Activated CD8-positive, alpha-beta memory T cell treated with anti-CD3 and anti-CD28 coated beads, Interleukin-2, amount 50 U/mL, for 4 hours (primary cell): ENCODE measurements at places on chromosomes 16 and 17.
A peak's percentile ranks its signal among the peaks of the same experiment; 100 is the strongest.

DNA sequence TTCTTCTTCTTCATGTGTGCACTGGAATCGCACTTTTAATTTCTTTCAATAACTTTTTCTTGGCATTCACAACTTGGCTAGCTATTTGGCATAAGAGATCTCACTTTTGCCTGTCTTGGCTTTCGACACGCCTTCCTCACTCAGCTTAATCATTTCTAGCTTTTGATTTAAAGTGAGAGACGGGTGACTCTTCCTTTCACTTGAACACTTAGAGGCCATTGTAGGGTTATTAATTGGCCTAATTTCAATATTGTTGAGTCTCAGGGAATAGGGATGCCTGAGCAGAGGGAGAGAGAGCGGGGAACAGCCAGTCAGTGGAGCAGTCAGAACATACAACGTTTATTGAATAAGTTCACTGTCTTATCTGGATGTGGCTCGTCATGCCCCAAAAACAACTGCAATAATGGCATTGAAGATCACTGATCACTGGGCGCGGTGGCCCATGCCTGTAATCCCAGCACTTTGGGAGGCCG is 200.3 kb downstream of the SEC14L1 start:
- no peak for DNase-seq

- no peak for DNase-seq
Measured at GRCh38 chr16:25494292-25494691, 197.5 kb upstream of the HS3ST4 start.

- no peak for DNase-seq
Measured at GRCh38 chr16:82432261-82432660, 194.5 kb upstream of the CDH13 start.

DNA sequence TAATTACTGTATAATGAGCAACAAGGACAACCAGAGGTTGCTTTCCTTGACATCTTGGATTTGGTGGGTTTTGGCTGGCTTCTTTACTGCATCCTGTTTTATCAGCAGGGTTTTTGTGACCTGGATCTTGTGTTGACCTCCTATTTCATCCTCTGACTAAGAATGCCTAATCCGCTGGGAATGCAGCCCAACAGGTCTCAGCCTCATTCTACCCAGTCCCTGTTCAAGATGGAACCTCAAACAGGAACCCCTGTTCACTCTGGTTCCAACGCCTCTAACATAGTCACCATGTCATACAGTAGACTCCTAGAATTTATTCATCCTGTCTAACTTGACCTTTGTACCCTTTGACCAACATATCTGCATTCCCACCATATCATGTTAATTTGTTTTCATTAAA is 183.8 kb upstream of the SOX9 start:
- no peak for DNase-seq

- DNase-seq = peak; percentile 74
Measured at GRCh38 chr16:77212741-77213541, 13.7 kb downstream of the SYCE1L start.

DNA sequence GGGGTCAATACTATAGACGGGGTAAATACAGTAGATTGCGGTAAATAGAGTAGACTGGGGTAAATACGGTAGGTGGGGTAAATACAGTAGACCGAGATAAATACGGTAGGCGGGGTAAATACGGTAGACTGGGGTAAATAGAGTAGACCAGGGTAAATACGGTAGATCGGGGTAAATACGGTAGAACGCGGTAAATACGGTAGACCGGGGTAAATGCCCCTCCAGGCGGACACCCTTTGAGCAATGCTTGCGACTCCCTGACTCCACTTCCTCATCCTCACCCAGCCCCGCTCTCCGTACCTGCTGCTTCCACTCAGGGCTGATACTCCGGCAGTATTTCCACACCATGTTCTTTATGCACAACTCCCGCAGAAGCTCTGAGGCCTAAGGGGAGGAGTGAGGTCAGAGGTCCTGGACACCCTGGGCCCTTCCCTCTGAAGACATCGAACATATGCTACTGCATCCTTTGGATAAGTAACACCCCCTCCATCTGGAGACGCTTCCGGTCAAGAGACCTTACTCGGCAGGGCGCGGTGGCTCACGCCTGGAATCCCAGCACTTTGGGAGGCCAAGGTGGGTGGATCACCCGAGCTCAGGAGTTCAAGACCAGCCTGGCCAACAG is 13.3 kb upstream of the CRK start:
- no peak for DNase-seq

DNA sequence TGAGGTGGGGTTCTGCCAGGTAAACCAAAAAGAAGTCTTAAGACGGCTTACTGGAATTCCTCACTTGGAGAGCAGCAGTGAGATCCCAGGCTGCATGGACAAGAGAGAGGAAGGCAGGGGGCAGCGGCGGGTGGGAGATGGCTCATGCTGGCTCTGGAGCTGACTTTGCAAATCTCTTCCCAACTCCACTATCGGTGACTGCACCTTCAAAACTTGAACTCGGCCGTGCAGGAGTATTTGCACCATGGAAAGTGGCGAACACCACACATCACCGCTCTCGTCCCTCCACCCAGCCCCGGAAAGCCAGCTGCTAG is 16.7 kb downstream of the CA5A start:
- no peak for DNase-seq

- no peak for DNase-seq
Measured at GRCh38 chr17:43800736-43801135, 20.5 kb downstream of the CFAP97D1 start.

DNA sequence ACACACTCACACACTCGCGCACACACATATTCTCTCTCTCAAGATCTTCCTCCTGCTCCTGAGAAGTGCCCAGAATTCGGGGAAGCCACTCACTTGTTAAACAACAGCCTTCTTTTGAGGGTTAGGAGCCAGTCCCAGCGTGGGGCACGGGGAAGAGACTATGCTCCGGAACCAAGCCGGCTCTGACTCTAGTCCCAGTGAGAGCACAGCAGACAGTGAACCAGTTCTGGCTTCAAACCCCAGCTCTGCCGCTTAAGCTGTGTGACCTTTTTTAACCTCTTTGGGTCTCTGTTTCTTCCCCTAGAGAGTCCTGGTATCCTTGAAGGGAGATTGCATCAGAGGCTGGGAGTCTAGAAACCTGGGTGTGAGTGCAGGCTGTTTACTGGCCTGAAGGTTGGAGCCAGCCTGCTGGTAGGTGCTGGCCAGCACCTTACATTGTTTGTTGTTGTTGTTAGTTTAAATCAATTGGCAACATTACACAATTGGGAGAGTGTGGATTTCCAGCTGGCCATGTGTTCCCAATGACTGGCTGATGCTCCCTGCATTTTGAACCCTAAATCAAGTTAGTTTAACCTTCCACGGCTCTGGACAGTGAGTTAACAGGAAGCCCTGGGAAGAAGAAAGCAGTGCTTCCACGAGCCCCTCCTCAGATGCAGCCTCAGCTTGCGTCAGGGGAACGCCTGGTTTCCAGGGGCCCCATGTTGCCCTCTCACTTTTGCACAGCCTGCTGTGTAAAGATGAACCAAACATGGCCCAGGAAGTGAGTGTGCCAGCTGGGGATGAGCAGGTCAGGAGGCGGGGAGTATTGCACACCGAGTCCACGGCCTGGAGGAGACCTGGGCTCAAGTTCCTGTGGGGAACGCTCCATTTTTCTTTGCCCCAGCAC is 71.5 kb downstream of the GAS7 start:
- no peak for DNase-seq

GRCh38 chr17:57284583-57284982 is 28.3 kb downstream of the MSI2 start:
- DNase-seq = no peak

DNA sequence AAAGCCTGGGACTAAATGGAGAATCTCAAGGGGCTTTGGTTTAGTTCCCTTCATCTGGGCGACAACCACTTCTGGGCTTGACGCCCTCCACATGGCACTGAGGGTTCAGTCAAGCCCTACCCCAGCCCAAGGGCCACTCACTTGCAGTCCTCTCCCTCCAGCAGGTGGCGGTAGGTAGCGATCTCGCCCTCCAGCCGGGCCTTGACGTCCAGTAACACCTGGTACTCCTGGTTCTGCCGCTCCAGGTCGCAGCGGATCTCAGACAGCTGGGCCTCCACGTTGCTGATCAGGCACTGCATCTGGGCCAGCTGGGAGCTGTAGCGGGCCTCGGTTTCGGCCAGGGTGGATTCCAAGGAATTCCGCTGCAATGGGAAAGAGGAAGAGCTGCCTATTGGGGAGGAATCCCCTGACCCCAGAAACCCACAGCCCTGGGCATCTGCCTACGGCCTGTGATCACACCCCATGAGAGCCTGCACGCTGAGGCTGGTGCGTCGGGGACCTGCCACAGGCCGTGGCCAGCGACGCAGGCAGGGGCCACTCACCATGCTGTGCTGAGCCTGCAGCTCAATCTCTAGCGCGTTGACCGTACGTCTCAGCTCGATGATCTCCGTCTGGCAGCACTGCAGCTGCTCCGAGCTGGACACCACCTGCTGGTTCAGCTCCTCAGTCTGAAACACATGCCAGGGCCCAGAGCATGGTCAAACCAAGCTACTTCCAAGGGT is 2.7 kb downstream of the KRT36 start:
- peak; percentile 24 for DNase-seq

DNA sequence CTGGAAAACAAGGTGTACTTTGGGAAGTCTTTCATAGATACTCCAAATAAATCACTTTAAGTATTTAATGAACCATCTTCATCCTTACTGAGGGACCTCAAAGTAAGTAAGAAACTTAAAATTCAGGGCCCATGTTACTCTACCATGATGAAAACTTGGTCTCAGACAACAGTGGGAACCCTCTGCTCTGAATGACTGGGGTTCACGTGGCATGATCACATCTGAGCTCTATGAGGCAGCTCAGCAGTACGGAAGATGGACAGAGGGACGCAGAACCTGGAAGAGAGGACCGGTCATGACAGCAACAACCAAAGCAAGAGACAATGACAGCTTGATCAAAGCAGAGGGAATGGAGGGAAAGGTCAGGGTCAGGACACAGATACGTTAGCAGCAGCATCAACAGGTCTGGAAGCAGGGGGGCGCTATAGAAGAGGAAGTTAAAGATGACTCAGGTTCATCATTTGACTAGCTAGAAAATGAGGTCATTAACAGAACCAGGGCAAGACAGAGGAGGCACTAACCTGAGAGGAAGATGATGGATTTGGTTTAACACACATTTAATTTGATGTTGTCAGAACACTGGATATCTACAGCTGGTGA is 9.5 kb downstream of the XPO6 start:
- DNase-seq = peak; percentile 19

DNA sequence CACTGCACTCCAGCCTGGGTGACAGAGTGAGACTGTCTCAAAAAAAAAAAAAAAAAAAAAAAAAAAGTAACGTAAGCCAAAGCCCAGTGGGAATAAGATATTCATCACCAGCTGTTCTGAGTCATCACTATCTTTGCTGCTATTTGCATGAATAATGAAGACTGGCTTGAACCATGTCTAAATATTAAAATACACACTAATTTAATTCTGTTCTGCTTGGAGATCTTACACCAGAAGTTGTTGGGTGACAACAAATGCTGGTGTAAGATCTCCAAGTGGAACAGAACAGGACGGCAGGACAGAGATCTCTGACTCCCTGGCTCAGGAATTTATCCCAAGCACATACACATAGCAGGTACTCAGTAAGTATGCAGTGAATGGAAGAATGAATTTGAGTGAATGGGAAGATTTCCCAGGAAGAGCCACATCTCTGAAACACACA is 19.6 kb downstream of the DNAH17 start:
- DNase-seq = no peak

GRCh38 chr16:81917375-81917774 is 93.9 kb downstream of the SDR42E1 start:
- DNase-seq = no peak

DNA sequence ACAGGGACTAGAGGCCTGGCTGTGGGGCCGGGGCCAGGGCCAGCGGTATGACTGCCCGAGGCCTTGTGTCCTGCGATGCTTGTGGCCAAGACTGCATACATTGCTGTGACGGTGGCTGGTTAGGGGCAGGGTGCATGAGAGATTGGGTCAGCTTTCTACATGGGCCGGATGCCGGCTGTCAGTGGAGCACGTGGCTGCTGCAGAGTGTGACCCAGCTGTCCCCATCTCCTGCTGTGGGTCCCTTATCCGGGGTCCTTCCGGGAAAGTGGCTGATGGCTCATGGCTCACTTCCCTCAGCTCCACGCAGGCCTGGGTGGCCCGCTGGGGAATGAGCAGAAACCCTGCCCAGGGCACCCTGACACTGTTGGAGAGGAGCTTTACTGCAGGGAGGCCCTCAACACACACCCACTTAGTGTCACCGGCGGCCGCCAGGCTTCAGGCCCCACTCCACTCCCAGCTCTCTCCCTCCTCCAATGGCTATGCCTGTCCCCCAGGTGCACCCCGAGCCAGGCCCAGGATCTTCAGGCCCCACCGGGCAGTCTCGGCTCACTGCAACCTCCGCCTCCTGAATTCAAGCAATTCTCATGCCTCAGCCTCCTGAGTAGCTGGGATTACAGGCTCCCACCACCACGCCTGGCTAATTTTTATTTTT is 808 bp upstream of the RGS11 start:
- DNase-seq = no peak

DNA sequence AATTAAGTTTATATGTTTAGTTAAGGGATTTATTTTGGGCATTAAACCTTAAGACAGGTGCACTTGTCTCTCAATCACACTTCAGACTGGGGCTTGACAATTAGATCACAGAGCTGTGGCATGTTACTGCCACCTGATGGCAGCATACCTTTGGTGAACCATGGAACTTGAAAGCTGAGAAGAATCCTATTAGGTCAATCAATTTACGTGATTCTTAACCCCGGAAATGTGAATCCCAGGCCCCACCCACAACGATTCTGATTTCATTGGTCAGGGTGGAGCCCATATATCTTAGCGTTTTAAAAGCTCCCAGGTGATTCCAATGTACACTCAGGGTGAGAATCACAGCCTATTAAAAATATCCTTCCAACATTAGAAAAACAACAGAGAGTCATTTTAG is 91.0 kb downstream of the GSG1L start:
- peak; percentile 24 for DNase-seq

DNA sequence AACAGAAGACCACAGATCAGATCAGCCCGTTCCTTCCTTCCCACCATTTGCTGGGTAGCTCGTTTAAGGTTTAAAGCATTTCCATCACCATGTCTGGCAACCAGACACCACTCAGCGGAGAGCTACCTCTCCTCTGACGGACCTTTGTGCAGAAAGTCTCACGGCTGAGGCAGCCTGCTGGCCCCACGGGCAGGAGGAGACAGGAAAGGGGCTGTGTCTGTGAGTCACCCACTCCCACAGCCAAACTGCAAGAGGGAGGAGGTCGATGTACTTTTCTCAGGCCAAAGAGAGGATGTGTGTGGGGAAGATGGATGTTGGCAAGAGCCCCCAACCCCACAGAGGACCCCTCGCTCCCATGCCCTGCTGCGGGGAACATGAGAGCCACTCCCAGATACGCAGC is 92.1 kb downstream of the ZNF423 start:
- DNase-seq = no peak

DNA sequence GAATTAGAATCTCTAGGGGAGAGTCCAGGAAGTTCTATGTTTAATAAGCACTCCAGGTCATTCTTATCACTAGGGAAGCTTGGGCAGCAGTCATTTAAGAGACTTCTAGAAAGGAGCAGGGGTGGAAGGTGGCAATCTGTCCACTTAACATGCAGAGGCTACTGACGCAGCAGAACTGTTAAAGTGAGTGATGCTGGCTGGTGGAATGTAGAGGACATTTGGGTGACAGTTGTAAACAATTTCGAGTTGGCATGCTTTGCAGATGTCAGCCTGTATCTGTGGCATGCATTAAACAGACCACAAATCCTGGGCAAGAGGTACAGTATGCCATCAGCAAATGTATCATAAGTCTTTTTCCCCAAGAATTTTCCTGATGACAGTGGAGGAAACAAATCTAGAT is 40.5 kb upstream of the HS3ST3A1 start:
- no peak for DNase-seq
